ENCODE measurements at places on chromosomes 6 and 20.

- no peak for DNase-seq
Observed at GRCh38 chr6:87794922-87795885, 93.2 kb upstream of the AKIRIN2 start.

DNA sequence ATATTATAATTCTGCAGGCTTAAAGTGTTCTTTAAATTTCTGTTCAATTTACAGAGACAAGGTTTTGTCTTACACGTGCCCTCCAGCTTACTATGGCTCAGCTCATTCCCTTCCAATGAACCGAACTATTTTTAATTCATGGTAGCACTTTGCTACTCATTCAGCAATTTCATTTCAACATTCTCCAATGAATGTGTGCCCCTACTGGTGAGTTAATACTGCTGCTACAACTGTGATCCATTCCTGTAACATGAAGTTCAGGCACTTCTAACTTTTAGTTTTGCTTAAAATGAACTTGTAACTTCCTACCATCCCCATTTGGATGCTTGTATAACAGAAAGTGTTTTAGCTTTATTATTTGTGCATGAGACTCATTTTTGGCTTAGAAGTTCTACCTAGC is 99.7 kb downstream of the F13A1 start:
- DNase-seq = no peak

- DNase-seq = no peak
Observed at GRCh38 chr6:63458480-63459115, 113.7 kb upstream of the LOC128125822 start.

DNA sequence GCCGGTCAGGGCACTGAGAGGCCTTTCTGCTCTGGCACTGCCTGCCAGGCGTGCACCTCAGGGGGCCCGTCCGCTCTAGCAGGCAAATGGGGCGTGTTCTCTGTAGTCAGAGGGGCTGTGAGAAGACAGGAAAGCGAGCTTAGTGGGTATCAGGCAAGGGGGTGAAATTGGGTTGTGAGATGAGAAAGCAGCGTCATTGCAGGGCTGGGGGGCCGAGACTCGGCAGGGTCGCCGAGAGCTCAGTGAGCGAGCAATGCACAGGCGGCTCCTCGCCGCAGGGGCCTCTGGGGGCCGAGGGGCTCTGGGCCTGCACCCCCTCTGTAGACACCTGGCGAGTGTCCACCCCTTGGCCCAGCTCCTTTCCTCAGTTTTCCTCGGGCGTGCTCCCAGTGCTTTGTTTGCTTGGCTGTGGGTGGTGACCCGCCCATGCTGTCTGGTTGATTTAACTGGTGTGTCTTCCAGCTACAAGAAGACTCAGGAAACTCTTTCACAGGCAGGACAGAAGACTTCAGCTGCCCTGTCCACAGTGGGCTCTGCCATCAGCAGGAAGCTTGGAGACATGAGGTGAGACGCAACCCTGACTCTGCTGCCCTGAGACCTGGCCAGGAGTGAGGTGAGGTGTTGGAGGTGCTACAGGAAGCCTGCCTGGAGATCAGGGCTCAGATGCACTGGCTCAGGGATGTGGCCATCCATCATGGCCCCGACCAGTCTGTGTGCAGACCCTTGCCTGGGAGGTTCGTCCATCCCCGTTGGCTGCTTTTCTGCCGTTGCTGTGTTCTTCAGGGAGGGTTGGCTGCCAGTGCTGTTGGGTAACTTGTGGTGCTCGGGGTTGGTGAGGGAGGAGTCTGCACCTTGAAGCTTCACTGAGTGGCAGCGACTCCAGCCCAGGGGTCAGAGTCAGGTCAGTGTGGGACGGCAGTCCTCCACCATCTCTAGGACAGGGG is 12.4 kb upstream of the DNAJC5 start:
- DNase-seq = no peak

DNA sequence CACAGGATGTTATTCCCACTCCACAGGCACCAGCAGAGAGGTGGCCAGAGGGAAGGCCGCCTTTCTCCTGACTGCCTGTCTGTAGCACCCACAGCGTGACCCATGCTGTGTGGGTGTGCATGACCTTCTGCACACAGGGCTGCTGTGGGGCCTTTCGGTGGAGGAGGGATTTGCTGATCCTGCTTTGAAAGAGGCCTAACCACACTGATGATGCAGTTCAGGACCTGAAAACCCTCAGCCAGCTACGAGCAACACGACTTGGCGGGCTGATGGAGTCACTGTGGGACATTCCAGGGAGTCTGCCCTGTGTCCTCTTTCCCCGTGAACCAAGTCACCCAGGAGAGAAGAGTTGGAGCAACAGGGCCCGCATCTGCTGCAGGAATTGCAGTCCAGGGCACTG is 49.1 kb downstream of the SYTL3 start:
- no peak for DNase-seq

DNA sequence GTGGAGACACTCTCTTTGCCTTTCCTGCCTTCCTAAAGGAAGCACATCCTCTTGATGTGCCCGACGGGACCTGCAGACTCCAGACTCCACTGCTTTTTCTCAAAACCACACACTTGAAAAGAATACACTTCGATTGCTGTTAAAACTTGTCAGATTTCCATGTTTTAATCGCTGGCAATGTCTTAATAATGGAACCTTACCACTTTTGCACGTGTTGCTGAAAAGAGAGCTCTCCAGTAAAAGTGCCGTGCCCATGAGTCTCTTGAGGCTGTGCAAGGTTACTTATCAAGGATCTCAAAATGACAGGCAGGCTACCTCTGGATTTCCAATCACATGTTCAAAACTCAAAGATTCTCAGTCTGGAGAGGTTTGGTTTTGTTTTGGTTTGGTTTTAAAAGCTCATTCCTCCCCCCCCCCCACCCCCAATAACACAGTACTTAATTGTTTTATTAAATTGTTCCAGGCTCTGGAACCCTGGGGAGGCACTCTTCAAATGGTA is 12.0 kb upstream of the TFAP2A start:
- DNase-seq = no peak

GRCh38 chr20:36974660-36975059 is 23.2 kb upstream of the SAMHD1 start:
- no peak for DNase-seq

DNA sequence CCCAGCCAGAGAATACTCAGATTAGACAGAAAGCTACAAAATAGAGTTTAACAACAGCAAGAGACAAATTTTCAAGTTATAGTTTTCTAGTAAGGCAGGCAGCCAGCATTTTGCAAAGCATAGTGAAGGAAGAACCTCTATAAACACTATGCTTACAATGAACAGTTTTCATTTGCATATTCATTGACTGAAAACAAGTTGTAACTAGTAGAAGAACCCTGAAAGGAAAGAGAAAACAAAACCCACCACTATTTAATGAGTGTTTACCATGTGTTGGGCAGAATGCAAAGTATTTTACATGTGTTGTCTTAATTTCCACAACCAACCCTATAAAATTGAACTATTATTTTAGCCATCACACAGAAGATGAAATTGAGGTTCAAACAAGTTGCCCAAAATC is 196.1 kb downstream of the UBE3D start:
- DNase-seq = no peak

DNA sequence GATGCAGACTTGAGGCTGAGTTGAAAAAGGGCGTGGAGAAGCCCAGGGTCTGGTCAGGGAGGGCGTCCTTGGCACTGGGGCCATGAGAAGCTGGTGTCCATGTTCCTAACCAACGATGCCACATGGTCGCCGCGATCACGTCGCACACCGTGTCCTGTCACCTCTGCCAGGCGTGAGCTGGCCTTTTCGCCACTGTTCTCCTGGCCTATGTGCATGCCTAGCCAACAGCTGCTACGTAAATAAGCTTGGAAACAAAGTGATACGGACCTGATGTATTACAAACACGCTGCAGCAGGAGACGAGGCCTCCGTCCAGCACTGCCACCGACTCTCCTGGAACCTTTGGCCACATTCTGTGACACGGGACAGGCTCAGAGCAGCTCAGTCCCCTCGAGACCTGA is 22.0 kb upstream of the KIF25 start:
- no peak for DNase-seq

DNA sequence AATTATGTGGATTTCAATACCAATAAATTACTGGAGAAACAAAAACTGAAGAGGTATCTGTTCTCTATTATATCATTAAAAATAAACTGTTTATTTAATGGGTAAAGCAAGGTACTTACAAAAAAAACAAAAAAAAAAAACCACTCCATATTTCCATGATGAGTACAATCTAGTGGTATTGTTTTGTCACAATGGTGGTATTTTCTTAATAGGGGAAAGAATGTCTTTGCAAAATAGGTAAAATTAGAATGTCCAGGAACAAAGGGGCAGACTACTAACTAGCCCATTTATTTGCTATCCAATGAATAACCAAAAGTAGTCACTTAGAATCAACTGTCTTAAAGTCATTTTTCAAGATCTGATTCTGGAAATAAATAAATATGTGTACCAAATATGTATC is 92.0 kb downstream of the ARHGAP18 start:
- DNase-seq = no peak

DNA sequence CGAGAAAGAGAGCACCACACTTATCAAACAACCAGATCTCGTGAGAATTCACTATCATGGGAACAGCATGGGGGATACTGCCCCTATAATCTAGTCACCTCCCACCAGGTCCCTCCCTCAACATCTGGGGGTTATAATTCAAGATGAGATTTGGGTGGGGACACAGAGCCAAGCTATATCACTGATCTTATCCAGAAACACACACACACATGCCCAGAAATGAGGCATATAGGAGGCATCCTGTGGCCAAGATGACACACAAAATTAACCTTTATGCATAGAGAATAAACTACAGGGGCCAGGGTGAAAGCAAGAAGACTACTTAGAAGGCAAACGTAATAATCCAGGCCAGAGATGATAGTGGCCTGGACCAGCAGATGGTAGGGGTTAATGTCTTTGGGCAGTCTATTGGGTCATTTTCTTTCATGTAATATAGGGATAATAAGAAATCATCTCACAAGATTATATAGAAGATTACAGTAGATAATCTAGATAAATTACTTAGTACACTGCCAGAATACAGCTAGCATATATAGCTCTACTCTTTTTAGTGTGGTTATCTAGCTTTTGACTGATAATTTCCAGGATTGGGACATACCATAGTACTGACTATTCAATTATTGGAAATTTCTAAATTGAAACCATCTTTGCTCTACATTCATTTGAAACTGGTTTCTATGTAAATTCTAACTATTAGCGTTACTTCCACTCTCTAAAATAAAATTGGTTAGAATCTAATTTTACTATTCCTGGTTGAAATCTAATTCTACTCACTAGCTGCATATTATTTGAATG is 20.0 kb downstream of the RNF144B start:
- no peak for DNase-seq

- DNase-seq = no peak
Observed at GRCh38 chr6:90472716-90473115, 114.2 kb downstream of the MAP3K7 start.

DNA sequence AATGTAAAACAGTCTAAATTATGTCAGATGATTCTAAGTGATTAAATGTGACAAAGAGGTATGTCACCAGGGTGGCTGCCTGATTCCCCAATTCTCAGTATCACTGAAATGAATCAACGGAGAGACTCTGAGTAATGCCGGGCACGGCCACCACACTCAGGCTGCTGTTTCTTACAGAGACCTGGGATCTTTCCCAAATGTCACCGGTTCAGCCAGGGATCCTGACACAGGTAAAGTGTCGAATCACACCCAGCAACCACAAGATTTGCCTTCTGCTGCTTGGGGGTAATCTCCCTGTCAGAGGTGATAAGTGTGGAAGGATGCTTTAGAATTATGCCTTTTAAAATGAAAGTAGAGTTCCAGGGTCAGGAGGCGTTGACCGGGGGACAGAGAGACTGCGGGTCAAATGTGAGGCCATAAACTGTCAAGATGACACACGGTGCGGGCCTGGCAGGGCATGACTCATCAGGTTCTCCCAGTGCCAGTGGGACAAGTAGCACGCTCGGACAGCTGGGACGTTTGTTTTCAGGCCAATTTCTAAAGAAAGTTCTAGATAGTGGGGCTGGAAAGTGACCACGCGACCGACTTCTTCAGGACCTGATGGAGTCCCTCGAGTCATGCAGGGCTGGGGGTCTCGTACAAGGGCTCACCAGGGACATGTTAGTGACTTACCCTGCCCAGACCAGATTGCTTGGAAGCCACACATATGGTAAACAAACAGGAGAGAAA is 48.9 kb downstream of the PRDM1 start:
- DNase-seq = no peak

DNA sequence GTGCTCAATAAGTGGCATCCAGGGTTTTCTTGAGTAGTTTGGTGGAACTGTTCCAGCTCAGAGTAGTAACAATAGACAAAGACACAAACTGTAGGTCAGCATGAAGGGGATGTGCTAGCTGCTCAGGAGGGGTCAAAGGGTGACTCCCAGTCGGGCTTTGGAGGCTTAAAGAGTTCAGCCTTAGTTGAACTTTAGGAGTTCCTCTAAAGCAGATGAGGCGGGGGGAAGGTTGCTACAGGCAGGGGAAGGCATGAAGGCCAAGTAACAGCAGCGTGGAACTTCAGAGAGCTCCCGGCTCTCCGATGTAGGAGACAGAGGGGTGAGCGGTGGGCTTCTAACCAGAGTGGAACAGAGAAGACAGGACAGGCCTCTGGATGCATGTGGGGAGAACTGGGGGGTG is 115.5 kb upstream of the CD93 start:
- DNase-seq = no peak

DNA sequence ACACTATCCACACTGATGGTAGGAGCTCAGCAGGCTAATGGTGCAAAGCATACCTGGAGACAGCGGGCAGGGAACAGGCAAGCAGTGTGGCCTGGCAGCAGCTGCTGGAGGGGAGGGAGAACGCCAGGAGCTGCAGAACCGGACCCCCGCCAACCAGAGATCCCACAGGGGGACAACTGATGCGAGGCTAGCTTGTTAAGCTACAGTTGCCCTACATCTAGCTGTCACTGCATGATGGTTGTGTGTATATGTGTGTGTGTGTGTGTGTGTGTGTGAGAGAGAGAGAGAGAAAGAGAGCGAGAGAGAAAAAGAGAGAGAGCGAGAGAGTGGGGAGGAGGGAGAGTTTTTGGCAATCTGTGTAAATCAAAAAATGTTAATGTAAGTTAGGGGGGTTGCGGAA is 69.7 kb upstream of the NHSL1 start:
- no peak for DNase-seq

- no peak for DNase-seq
Observed at GRCh38 chr6:87698547-87699006, 3.5 kb downstream of the AKIRIN2 start.

- no peak for DNase-seq
Observed at GRCh38 chr6:5645328-5646290, 361.1 kb downstream of the NRN1 start.

- DNase-seq = no peak
Observed at GRCh38 chr20:8981482-8981881, 87.4 kb upstream of the PLCB4 start.

- no peak for DNase-seq
Observed at GRCh38 chr20:62561182-62561581, 81.1 kb upstream of the SLCO4A1 start.
